ENCODE measurements at places on chromosomes 11 and 22. TPM values are rescaled to one million over a fixed set of nuclear protein-coding genes. Genes with fewer than 3 reads are reported as not detected.

GRCh38 chr22:28989035-28989464 is 72.6 kb downstream of the C22orf31 start:
- no peak for DNase-seq

DNA sequence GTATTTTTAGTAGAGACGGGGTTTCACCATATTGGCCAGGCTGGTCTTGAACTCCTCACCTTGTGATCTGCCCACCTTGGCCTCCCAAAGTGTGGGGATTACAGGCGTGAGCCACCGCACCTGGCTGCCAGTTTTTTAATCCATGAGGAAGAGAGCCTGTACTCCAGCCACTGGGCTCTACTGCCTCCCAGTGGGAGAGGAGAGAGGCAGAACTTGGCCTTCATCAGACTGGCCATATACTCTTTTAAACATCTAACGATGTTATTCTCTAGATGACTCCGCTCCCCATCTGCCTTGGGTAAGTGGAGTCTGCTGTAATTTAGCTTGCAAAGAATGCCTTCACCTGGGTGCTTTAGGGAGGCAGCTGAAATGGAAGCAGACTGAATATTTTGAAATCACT is 34.6 kb downstream of the SLC6A5 start:
- no peak for DNase-seq

- DNase-seq: no peak
These were observed 47.8 kb downstream of the ABTB2 start for GRCh38 chr11:34309965-34310364.

- DNase-seq: no peak
These were observed 75.8 kb downstream of the RAB30 start for GRCh38 chr11:82995754-82996398.

GRCh38 chr11:12213883-12214282 is 103.5 kb downstream of the MICAL2 start:
- DNase-seq: no peak

- DNase-seq: no peak
These were observed 5.1 kb upstream of the SMPD1 start for GRCh38 chr11:6385046-6385777.

GRCh38 chr22:39560127-39560526 is 10.4 kb upstream of the CACNA1I start:
- DNase-seq: no peak

DNA sequence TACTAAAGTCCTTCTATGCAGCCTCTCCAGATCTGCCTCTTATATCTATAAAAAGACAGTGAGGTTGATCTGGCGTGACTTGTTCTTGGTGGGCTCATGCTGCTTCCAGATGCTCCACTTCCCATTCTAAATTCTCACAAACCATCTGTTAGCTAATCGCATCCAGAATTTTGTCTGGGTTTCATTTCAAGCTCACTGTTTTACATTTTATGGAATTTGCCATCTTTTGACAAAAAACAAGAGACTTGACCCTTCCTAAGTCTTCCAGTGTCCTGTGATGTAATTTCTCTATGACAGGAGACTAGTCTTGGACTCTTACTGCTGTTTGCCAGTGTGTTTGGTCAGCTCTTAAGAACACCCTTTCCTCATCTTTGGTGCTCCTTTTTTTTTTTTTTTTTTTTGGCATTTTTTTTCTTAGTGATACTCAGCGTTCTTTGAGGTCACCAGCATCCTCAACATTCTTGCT is 23.0 kb downstream of the CRKL start:
- DNase-seq: no peak

GRCh38 chr11:120940160-120940848 is 83.6 kb upstream of the TBCEL start:
- DNase-seq: no peak

DNA sequence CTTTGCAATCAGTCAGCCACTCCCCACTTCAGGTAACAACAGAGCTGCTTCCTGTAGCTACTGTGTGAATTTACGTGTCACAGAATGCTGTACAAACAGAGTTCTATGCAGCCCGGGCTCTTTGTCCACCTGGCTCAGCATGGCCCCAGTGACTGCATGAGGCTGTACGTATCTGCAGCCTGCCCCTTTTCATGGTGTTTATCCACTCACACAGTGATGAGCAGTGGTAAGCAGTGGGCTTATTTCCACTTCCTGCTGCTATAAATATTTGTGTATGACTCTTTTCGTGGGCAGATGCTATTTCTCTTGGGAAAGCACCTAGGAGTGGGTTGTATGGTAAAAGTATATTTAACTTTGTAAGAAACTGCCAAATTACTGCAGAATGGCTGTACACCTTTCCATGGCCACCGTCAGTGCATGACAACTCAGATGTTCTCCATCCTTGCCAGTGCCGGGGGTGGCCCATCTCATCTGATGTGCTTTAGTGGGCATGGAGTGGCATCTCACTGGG is 43.3 kb downstream of the MYEOV start:
- no peak for DNase-seq

DNA sequence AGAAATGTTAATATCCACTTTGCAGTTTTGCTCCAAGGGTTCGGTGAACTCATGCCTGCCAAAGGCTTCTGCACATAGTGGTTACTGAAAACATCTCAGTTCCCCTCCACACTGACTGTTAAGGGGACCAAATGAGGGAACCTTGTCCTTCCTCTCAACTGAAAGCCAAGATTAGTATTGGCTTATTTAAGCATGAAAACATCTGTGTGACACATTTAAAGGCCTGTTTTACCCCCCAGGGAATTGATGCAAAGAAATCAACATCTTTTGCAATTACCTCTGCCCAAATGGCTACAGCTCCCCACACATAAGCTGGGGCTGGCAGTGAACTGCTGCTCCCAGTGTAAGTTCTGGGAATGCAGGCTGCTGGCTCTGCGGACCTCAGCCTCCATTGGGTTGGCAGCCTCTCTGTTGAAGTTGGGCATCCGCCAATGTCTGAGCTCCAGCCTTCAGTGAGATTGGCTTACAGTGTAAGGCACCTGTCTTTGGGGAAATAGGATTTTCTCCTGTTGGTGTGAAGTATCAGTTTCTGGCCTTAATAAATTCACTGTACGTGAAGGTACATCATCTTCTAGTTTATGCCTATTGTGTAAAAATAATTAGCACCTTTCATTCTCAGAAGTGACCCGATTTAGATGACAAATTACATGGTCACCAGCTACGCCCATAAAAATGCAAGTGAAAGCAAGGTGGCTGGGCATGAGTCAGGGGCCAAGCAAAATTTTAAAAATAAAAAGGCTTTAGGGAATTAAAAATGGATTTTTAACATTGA is 213.4 kb upstream of the SYN3 start:
- DNase-seq: no peak

- DNase-seq: no peak
These were observed 14.0 kb downstream of the RPUSD4 start for GRCh38 chr11:126197277-126197939.

GRCh38 chr22:50102946-50103345 is 13.1 kb downstream of the MOV10L1 start:
- no peak for DNase-seq

DNA sequence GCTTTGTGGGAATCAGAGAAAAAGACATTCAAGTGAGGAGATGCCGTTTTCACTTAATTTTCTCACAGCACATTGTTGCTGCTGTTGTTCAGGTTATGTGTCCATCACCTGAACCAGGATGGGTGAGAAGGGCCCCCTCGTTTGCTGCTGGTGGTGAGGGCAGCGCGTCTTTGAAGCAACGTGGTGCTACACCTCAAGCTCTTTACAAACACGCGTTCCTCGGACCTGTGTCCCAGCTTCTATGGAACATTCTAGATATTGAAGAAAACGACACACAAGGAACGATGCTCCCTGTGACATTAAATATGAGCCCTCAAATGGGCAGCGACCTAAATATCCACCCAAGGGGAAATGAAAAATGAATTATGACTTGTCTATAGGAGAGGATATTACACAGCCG is 418.6 kb downstream of the MN1 start:
- DNase-seq: no peak

DNA sequence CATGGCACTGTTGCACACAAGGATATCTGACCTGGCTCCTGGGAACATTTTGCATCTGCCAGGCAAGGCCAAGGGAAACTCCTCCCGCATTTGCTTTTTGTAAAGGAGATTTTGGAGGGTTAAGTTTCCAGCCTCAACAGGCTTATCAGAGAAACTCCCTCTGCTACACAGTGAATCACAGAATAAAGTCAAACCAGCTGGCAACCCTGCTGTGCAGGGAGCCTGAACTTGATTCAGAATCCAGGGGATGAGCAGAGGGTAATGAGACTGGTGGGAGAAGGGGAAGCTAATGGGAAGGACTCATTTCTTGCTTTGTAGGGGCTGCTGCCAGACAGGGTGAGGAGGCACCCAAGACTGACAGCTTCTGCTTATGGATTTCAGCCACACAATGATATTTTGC is 185.3 kb upstream of the ISX start:
- DNase-seq: no peak

GRCh38 chr11:129729216-129729615 is 86.4 kb upstream of the TMEM45B start:
- DNase-seq: no peak

- DNase-seq: no peak
These were observed 15.5 kb downstream of the ARVCF start for GRCh38 chr22:20001082-20001638.

DNA sequence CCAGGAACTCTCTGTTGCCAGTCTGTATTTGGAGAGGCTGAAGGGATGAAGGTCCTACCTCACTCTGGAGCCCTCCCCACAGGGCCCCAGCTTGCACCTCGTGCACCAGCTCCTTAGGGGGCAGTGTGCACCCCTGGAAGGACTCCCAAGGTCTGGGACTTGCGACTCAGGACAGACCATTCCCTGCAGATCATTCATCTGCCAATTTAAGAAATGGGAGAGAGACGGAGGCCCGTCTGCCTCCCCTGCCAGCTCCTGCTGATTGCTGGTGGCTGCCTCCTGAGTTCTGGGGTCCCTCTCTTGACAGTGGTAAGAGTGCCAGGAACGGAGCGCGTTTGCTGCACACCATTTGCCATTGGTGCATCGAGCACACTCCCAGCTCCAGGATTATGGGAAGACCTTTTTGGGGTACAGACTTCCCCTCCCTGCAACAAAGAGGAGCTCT is 27.4 kb upstream of the MALAT1 start:
- DNase-seq: no peak

DNA sequence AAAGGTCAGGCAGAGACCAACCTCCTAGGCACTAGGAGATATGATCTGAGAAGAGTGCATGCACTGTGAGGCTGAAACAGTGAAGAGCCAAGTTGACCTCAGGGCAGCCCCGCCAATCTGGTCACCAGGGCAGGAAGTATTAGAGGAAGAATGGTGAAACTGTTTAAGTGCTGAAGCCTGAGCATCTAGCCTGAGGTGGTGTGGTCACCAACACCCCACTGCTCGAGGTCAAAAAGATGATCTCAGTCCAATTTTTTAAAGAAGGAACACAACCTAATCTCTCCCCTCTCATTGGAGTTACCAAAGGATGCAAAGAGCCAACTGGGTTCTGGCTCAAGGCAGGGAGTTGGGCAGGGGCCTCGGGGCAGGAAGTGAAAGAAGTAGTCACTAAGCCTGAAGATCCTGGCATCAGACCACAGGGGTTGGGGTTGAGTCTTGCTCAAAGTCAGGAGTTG is 4.0 kb downstream of the APBB1 start:
- no peak for DNase-seq

DNA sequence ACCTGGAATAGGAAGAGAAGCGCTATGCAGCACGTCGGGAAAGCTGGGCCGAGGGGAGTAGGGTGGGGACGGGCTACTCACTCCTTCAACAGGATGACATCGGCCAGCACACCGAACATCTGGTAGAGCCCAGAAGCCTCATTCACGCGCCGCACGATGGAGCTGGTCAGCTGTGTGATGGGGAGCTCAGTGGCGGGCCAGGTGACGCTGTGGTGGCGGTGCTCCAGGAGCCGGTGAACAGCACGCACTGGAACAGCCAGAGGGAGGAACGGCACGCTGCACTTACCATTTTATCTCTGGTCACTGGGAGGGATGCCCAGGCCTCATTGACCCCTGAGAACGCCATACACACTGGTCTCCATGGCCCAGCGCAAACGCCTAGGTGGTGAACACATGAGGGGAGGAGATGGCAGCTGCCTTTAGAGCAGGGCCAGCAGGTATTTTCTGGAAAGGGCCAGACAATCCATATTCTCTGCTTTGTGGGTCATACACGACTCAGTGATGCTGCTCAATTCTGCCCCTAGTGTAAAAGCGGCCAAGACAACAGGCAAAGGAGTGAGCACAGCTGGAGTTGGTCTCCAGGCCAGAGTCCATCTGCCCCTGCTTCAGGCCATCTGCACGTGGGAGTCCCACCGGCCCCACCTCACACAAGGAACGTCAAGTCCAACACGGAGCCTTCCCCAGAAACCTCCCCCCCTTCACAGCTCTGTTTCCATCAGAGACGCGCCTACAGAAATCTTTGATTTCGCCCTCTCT is 8.8 kb downstream of the FOXRED2 start:
- DNase-seq: no peak

The HBD gene
- total RNA-seq: not detected

The ACRV1 gene
- not detected for total RNA-seq

The OR56A4 gene
- not detected for total RNA-seq

The APOL5 gene
- not detected for total RNA-seq

The BRMS1 gene
- total RNA-seq: 34.3 TPM

The KCNK4 gene
- total RNA-seq: not detected

The OR10A2 gene
- not detected for total RNA-seq

The KIF18A gene
- total RNA-seq: 4.2 TPM

The LRRN4CL gene
- total RNA-seq: 0.32 TPM

All from left lung (tissue), 14 donors.